ENCODE measurements at places on chromosomes 12 and 14.

- no peak for DNase-seq
Observed at GRCh38 chr14:22460461-22461195, 128.4 kb downstream of the DAD1 start.

DNA sequence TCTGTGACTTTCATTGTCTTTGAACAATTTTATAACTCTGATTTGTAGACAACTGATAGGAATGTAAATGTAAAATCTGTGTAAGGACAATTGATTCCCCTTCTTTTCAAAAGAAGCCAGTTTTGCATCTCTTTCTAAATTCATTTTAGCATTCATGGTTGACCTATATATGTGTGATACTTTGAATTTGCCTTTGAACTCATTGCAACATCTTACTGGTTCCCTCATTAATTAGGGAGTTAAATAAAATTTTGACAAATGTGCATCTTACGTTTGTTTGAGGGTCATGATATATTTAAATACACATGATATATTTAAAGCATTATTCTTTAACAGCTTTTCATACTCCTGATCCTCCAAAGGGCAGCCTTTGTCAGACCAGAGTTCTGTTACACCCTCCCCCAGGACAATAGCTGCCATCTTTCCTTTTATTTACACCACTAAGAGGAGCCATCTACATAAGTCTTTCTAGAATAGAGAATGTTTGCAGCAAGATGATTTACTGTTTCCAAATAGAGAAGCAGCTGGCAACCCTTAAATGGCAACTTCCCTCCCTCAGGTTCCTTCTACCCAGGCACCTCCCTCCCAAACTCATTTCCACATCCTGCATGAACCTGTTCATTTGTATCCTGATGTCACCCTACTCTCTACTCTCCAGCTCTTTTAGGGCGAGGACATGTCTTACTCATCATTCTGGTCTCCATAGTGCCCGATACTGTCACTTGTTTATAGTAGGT is 40.2 kb upstream of the APPL2 start:
- DNase-seq: no peak

DNA sequence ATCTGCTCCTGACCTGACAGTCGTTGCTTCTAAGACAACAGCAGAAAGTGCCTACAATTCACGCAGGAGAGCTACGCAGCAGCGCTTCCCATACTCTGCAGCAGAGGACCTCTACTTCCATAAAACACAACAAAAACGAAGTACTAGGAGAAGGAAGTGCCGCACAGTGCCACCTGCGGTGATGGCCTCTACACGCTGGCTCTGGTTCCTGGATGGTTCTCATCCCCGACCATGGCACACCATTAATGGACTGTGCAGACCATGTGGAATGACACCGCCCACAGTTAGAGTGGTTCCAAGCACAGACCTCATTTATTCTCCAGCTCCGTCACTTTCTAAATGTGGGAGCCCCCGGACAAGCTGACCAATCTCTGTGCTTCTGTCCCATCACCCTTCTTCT is 28.3 kb downstream of the TPCN1 start:
- DNase-seq: no peak

DNA sequence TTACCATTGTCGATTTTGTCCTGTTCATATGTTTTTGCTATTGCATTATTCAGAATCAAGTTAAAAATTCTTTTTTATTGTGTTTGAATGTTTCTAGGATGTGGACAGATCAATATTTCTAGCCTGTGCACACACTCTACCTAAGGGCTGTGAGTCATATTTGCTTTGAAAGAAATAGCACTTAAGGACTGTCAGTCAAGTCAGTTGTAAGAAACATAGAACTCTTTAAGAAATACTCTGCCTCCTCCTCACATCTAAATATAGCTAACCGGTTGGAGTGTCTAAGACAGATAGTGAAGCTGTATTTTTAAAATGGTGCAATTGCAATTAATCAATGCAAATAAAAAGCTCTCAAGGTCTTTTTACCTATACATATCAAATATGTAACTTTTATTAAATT is 17.9 kb upstream of the MGST1 start:
- no peak for DNase-seq

GRCh38 chr12:131043401-131043871 is 89.7 kb downstream of the ADGRD1 start:
- peak; percentile 55 for DNase-seq

- DNase-seq: no peak
Observed at GRCh38 chr12:6018265-6018664, 73.2 kb upstream of the ANO2 start.

DNA sequence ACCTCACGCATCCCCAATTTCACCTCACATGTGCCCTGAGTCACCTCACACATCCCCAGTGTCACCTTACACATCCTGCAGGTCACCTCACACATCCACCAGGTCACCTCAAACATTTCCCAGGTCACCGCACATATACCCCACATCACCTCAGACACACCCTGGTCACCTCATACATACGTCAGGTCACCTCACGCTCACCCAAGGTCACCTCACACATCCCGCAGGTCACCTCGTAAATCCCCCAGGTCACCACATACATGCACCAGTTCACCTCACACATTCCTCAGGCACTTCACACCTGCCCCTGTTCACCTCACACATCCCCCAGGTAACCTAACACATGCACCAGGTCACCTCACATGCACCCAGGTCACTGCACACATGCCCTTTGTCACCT is 864.0 kb downstream of the TMEM121 start:
- DNase-seq: no peak

- DNase-seq: no peak
Observed at GRCh38 chr12:82174383-82174782, 183.8 kb downstream of the CCDC59 start.

- DNase-seq: no peak
Observed at GRCh38 chr14:50010752-50011151, 105.6 kb downstream of the VCPKMT start.

DNA sequence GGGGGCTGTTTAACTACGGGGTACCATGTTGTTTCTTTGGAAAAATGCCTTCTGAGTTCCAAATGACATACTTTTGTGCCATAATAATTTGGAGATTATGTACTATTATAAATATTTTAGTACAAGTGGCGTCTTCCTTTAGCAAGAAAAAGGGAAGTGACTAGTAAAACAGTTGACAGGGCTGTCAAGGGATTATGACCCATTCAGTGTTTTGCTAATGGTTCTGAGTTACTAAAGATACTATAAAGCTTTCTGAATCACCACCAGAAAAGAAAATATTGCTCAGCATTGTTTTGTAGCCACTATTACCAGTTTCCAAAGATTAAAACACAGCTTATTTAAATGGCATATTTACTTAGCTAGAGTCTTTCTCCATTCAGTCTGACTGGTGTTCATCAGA is 334.9 kb downstream of the SNAPC1 start:
- no peak for DNase-seq

DNA sequence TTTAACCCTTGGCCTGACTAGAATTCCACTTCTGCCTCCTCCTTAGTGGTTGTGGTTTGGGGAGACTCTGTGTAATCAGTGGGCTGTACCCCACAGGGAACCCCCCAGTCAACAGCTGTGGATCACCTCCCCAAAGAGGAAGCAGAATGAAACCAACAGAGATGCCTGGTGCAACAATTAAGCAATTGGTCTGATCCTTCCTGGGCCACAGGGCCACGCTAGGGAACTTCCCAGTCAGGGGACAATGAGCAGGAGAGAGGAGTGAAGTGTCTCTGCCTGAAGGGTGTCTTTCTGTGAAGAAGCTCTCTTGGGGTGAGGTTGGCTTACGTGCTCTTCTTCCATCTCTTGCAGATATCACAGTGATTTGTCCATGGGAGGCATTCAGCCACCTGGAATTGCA is 8.2 kb downstream of the PDE6H start:
- no peak for DNase-seq

DNA sequence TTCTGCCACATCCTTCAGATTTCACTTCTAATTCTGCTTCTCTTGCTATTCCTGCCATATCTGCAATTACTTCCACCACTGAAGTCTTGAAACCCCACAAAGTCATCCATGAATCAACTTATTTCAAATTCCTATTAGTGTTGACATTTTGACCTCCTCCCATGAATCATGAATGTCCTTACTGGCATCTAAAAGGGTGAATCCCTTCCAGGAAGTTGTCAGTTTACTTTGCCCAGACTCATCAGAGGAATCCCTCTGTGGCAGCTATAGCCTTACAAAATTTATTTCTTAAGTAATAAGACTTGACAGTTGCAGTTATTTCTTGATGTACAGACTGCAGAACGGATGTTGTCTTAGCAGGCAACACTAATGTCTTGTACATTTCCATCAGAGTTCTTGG is 162.9 kb downstream of the PCNX1 start:
- no peak for DNase-seq

- DNase-seq: no peak
Observed at GRCh38 chr14:103094406-103095209, at the start of gene EXOC3L4. EXOC3L4 (plus strand) TSS chr14:103094725; CDS start chr14:103100220, 5,495 bp downstream.

DNA sequence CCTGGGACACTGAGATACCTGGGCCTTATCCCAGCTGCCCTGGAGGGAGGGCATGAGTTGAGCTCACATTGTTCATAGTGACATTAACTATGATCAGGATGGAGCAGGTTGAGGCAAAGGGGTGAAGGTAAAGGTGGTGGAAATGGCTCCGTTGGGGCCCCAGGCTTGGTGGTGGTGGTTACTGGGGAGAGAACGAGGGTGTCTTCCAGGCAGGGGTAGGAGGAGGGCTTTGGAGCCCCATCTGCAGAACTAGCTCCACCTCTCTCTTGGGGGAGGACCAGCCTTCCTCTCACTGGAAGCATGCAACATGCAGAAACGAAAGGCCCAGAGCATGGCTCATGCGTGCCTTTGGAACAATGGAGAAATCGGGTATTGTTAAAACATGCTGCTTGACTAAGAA is 217.0 kb downstream of the SLC41A2 start:
- DNase-seq: no peak

DNA sequence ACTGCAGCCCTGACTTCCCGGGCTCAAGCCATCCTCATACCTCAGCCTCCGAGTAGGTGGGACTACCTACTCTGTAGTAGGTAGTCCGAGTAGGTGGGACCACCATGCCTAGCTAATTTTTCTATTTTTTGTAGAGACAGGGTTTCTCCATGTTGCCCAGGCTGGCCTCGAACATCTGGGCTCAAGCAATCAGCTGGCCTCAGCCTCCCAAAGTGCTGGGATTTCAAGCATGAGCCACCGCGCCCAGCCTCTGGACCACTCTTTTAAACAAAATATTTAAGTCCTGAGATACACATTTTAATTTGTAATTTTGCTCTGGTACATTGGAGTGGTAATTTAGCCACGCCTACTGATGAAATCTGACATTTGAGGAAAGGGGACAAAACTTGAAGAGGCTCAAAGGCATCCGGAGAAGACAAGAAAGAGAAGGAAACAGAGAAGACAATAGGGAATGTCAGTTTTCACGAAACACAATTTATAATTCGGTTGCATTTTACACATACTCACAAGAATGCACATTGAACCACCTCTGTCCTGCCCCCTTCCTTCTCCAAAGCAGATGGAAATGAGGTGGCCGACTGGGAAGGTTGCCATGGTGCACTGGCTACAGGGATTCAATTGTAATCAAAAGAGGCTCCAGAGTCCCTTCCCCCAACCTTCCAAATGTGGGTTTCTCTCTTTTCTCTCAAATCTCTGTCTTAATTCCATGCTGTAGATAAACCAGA is 9.7 kb upstream of the TUBA1A start:
- no peak for DNase-seq

GRCh38 chr14:100892496-100893227 is 10.9 kb downstream of the RTL1 start:
- DNase-seq: no peak

GRCh38 chr14:102220031-102220430 is 80.3 kb downstream of the WDR20 start:
- DNase-seq: peak; percentile 40

GRCh38 chr14:51182131-51182565 is 57.9 kb upstream of the TMX1 start:
- no peak for DNase-seq

DNA sequence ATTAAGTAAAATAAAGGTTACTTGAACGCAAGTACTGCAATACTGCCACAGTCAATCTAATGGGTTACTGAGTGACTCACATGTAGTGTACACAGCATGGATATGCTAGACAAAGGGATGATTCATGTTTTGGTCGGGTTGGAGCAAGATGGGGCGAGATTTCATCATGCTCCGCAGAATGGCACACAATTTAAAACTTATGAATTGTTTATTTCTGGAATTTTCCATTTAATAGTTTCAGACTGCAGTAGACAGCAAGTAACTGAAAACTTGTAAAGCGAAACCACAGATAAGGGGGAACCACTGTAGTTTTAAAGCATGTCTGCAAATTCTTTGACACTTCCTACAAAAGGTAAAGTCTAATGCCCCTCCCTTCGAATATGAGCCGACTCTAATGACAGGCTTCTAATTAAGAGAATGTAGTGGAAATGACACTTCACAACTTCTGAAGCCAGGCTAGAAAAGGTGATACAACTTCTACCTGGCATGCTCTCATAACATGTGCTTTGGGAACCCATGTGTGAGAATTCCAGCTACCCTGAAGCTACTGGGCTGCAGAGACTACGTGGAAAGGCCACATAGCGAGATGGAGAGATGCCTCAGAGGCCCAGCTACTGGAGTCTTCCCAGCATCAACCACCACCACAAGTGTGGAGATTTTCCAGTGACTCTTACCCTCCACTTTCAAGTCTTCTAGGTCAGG is 13.9 kb upstream of the TCP11L2 start:
- no peak for DNase-seq

- DNase-seq: no peak
Observed at GRCh38 chr12:94033101-94033500, 115.3 kb upstream of the PLXNC1 start.

DNA sequence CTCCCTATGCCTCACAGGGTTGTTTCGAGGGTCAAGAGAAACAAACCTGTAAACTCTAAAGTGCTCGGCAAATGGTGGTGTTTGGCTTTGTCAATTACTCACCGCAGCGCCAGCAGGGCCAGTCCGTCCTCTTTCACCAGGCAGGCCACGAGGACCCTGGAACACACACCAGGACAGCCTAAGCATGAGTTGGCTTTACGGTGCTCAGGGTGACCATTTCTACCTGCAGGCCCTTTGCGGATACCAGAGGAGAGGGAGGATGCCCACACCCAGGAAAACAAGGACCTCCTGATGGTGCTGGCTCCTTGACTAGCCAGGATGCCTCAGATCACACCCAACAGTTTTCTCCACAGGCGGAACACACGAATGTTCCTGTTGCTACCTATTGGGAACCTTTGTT is 11.5 kb downstream of the COL2A1 start:
- DNase-seq: no peak

DNA sequence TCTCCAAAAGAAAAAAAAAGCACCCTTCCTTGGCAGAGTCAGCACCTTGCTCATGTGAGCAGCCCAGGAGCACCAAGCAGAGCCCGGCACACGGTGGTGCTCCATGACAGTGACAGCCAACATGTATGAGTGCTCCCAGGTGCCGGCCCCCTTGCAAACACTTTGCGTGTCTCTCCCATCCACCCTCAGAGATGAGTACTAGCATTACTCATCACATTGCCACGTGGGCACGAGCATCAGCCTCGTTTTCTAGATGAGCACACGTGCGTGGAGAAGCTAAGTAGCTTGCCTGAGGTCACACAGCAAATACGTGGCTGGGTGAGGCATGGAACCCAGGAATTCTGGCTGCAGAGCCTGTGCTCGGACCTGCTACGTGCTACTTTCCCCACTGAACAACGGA is 177.9 kb upstream of the PRMT8 start:
- no peak for DNase-seq

- no peak for DNase-seq
Observed at GRCh38 chr14:24892497-24893051, 157.4 kb downstream of the STXBP6 start.

GRCh38 chr14:106694638-106695393 is 1168.4 kb downstream of the TMEM121 start:
- no peak for DNase-seq
